ENCODE measurements at places on chromosomes 5 and 9.
A peak's percentile ranks its signal among the peaks of the same experiment; 100 is the strongest.

GRCh38 chr5:59204114-59204897 is 621.4 kb downstream of the RAB3C start:
- no peak for DNase-seq

GRCh38 chr9:36679710-36680109 is 107.0 kb downstream of the MELK start:
- DNase-seq = no peak

DNA sequence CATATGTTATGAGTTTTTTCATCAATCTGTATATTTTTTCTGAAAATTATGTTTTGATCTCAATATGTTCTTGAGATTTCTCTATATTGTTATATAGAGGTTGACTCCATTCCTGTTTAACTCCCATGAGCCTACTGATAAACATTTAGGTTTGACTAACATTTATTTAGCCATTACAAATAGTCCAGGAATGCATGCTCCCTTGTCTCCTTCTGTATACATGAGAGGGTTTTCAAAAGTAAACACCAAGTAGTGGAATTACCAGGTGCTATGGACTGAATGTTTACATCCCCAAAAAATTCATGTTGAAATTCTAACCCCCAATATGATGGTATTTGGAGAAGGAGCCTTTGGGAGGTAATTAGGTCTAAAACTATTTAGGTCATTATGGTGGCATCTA is 3.5 kb upstream of the OR5C1 start:
- no peak for DNase-seq

GRCh38 chr5:92574023-92574422 is 1007.0 kb downstream of the NR2F1-AS1 start:
- no peak for DNase-seq

DNA sequence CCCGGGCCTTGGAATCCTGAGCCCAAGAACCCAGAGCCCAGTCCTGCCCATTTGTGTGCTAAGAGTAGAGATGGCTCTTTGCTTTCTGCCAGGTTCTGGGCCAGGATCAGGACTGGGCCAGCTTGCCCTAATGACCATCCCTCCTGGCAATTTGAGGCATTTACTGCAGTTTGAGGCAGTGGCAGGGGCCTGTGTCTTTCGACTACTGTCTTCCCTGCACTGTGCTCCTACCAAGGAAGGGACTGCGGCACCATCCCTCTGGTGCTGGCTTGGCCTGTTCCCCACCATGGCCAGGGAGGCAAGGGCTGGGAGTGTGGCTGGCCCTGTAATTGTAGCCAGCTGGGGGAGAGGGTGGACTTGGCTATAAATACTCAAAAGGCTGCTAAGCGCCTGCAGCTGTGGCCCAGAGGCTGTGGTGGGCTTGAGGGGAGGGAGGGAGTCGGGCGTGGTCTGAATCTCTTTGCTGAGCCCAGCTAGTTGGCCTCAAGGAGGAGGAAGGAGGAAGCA is 4.6 kb downstream of the ENHO start:
- DNase-seq = no peak

DNA sequence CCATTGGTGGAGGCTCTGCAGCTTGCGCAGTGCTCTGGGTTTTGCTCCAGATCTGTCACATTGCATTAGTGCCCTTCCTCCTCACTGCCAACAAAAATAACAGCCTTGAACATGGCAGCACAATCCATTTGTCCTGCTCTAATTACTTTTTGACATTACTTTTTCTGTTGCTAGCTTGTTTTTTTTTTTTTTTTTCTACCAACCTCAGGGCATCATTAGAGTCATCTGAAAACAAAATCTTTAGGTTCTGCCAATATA is 117.5 kb upstream of the NR5A1 start:
- DNase-seq = no peak

GRCh38 chr9:132472199-132472598 is 62.2 kb downstream of the CFAP77 start:
- DNase-seq = no peak

GRCh38 chr9:113574441-113575262 is 111.1 kb downstream of the RGS3 start:
- peak; percentile 49 for DNase-seq

DNA sequence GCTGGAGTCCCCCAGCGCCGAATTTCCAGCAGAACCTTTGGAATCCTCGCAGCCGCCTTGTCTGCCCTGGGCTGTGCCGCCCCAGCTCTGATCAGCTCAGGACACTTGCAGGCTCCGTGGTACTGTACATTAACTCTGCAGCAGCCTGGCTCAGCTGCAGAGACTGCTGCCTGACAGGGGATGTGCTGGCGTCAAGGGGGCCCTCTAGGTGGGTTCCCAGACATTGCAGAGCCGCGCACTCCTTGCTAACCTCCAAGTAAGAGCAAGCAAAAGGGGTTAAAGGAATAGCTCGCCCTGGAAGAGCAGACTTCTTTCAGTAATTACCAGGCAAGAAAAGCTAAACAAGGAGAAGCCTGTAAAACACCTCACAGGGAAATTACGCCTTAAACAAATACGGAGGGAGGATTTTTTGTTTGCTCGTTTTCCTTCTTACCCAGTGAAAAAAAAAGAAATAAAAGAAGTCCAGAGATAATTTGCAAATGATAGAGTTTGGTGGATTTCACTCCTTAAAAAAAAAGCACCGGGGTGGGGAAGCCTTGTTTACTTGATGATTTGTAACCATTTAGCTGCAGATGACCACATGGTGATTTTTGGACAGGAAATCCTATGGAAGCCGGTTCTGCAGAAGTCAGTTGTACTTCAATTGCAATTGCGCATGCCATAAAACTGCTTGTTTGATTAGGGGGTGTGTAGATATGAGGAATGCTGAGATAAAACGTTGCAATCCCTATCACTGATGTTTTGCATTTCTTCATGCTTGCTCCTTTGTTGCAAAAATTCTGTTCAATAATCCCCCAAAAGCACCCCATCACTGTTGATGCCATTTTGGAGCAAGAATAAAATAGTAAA is 305.8 kb downstream of the PDE4D start:
- peak; percentile 9 for DNase-seq

GRCh38 chr9:93319992-93320500 is 131.4 kb upstream of the FAM120A start:
- no peak for DNase-seq

GRCh38 chr5:96096724-96097123 is 135.1 kb upstream of the ELL2 start:
- DNase-seq = no peak

GRCh38 chr9:124242331-124243194 is 15.2 kb upstream of the NEK6 start:
- DNase-seq = no peak

DNA sequence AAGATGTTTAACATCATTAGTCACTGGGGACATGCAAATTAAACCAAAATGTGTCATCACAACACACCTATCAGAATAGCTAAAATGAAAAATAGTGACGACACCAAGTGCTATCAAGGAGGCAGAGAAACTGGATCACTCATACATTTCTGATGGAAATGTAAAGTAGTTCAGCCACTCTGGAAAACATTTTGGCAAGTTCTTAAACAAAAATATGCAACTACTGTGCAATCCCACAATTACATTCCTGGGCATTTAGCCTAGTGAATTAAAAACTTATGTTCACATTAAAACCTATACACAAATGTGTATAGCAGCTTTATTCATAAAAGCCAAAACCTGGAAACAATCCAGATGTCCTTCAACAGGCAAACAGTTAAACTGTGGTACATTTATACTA is 53.1 kb downstream of the SVEP1 start:
- DNase-seq = peak; percentile 47

- DNase-seq = no peak
Measured at GRCh38 chr5:59842999-59843398, 50.5 kb downstream of the PDE4D start.

DNA sequence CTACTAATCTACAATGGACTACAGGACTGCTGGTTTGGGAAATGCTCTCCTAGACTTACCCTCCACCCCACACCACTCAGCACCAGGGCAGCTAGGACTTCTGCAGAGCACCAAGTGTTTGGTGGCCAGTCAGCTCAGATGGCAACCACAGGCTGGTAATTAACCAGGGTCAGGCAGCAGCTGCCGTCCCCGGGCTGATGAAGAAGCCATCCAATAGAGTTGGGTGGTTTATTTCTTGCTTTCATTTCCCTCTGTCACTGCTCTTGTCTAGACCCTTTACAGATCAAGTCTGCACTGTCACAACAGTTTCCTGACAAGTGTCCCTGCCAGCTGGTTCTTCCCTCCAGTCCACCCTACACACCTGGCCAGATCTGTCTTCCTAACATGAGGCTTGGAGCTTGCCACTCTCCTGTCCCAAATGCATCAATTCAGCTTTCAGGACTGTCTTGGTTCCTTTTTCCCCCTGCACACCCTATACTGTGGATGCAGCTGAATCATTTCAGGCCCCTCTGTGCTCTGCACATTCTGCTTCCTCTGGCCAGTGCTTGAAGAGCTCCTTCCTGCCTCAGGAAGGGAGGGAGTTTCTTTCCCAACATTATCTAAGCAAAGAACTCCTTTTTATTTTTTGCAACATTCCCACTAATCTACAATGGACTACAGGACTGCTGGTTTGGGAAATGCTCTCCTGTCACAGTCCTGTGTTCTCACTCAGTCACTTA is 30.2 kb upstream of the HSPA9 start:
- no peak for DNase-seq

GRCh38 chr9:136354592-136355085 is 8.9 kb downstream of the DNLZ start:
- DNase-seq = peak; percentile 67

DNA sequence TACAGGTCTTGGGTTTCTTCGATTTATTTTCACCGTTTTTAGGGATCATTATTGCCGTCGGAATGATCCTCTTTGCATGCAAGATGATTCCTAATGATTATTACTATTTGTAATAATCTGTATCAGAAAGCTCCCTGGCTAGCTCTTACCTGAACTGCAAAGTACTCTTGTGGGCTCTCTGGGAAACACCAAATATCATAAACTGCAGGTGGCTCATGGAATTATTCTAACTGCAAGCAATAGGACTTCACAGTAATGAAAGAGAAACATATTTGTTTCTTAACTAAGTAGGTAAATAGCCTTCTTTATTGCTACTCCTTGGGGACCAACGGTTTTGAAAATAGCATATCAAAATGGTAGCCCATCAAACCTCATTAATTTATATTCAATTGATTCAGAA is 219.4 kb downstream of the NFIB start:
- DNase-seq = no peak

DNA sequence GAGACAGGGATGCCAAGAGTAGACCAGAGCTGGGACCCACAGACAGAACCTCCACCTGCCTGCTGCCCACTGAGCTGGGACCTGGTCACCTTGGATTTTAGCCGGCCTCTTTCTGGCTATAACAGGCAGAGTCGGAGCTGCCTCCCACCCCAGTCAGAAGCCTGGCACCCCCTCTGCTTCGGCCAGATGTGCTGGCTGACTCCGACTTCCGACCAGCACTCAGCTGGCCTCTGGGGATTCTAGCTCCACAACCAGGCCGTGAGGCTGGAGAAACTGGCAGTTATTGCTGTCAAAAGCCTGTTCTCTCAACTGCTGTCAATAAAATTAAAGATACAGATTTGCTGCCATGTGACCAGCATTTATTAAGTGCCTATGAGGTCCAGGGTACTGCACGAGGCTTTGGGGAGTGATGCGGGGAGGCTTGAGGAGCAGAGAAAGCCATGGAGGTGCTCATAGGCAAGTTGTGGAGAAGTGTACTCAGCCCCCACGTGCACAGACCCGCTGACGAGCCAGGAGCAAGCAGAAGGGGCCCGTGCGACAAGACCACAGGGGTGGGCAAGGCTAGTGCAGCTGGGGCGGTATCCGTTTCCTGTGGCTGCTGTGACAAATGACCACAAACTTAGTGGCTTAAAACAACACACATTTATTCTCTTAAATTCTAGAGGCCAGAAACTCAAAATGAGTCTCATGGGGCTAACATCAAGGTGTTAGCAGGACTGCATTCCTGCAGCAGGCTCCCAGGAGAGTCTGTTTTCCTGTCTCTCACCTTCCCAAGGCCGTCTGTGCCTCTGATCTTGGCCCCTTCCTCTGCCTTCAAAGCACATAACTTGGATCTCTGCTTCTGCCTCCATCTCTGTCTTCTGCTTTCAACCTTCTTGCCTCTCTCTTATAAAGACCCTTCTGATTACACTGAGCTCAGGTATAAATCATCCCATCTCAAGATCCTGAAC is 13.1 kb downstream of the GFI1B start:
- no peak for DNase-seq

DNA sequence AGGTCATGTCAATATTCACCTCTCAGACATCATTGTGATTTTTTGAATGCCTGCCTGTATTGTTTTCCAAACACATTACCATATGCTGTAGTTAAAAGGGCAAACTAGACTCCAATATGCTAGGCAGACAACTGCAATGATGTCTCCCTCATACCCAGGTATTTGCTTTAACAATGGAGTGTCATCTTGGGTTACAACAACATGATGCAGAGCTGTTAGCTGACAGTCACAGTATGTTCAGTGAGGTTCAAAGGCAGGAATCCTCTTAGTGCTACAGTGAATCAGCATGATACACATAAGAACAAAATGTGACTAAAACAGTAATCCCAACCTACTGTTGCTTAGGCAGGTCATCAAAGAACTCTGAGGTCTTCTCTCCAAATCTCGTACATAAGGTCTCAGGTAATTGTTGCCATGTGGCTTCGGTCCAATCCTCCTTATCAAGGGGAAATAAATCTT is 24.0 kb downstream of the OR1J1 start:
- DNase-seq = peak; percentile 27

GRCh38 chr5:123805300-123805699 is 293.3 kb downstream of the CSNK1G3 start:
- no peak for DNase-seq

GRCh38 chr9:136327304-136327974 is at the start of gene GPSM1:
Gene GPSM1, plus strand, starts transcription at chr9:136327539. Its CDS starts 157 bp downstream, at chr9:136327696.
- DNase-seq = peak; percentile 24

DNA sequence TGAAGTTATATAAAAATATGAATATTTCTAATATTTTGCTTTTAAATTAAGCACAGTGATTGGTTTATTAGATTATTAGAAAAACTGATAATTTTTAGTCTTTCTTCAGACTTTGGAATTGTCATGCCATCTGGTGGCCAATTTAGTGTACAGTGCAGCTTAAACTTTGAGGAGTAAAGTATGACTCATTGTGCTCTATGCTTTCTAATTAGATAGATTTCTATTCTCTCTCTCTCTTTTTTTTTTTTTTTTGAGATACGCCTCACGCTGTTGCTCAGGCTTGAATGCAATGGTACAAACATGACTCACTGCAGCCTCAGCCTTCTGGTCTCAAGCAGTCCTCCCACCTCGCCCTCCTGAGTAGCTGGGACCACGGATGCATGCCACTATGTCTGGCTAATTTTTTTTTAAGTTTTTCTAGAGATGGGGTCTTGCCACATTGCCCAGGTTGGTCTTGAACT is 42.1 kb upstream of the GPR21 start:
- peak; percentile 87 for DNase-seq

DNA sequence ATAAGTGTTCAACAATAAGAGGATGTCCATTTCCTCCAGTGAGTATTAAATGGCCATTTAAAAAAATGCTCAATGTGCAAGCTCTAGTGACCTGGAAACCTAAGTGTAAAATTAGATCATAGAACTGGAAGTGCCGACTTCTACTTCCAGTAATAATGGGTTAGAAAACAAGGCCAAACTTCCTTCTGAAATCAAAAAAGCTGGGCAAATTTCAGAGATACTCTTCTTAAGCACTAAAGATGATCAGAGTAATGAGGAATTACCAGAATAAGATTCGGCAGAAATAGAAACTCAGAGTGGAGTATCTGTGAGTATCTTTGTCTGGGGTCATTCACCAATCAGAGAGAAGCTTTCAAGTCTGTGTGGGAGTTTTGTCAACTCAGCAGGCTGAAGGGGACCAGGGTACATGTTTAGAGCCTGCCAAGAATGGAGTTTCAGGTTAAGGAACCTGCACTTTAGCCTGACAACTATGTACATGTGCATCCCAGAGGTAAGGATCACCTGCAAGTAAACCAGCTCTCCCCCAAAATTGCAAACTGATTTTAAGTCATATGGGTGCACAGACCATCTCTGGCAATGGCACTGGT is 17.1 kb downstream of the FCN2 start:
- DNase-seq = no peak

- no peak for DNase-seq
Measured at GRCh38 chr5:152736906-152737305, 331.8 kb upstream of the NMUR2 start.
